ENCODE measurements at places on chromosomes 4 and X. TPM values are rescaled to one million over a fixed set of nuclear protein-coding genes. Genes with fewer than 3 reads are reported as not detected.

DNA sequence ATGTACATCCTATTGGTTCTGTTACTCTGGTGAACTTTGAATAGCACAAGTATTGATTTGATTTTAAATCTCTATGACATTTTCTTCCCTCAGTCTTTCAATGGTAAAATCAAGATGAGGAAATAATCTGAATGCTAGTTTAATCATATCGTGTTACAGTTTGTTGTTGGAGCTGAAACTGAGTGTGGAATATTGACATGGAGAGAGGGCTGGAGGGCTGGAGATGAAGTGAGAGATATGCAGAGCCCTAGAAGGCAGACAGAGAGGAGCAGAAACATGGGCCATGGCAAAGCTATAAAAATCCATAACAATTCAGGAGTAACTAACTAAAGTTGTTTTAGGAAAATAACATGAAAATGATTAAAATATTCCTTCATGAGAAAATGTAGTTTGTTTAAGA, 141.1 kb downstream of the BANK1 start:
- no peaks in the 10 kb centered on the region for H3K36me3 ChIP-seq
- H3K27ac ChIP-seq, result no peak overlapping the region
- no peaks in the 10 kb centered on the region for H3K4me1 ChIP-seq
- H3K4me3 ChIP-seq, result no peak overlapping the region

- H3K36me3 ChIP-seq, result no peaks in the 10 kb centered on the region
- H3K4me1 ChIP-seq, result no peaks in the 10 kb centered on the region
- DNase-seq, result no peak
- H3K27me3 ChIP-seq, result no peaks in the 10 kb centered on the region
Measured at GRCh38 chrX:110569506-110569905, 210.9 kb downstream of the RTL9 start.

- no peaks in the 10 kb centered on the region for H3K27me3 ChIP-seq
- H3K27ac ChIP-seq, result no peak overlapping the region
- H3K4me3 ChIP-seq, result no peak overlapping the region
Measured at GRCh38 chr4:53818104-53818503, 226.8 kb upstream of the LNX1 start.

GRCh38 chrX:118183606-118184005, 67.0 kb upstream of the KLHL13 start:
- no peak overlapping the region for H3K27ac ChIP-seq
- DNase-seq, result no peak
- no peaks in the 10 kb centered on the region for H3K36me3 ChIP-seq
- H3K27me3 ChIP-seq, result no peaks in the 10 kb centered on the region

Gene HSFX2
- not detected for polyA plus RNA-seq

Gene MUC7
- polyA plus RNA-seq, result not detected

DNA sequence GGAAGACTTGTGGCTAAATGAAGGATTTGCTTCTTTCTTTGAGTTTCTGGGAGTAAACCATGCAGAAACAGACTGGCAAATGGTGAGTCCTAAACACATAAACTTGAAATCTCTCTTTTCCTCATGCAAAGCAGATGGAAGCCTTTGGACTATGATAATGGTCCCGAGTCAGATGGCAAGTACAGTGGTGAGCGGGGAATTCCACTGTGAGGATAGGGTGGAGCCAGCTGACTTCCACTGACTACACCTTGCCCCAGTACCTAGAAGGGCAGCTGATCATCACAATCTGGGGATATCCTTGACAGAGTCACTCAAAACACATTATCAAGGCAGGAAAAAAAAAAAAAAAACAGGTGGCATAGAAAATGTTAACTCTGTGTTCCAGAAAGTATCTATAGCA, 34.3 kb downstream of the ENPEP start:
- H3K27ac ChIP-seq, result no peak overlapping the region
- no peaks in the 10 kb centered on the region for H3K36me3 ChIP-seq
- H3K4me1 ChIP-seq, result no peaks in the 10 kb centered on the region
- H3K4me3 ChIP-seq, result no peak overlapping the region
- no peak for DNase-seq

- no peaks in the 10 kb centered on the region for H3K36me3 ChIP-seq
- no peak overlapping the region for H3K4me3 ChIP-seq
- peaks cover 98% of the 10 kb centered on the region for H3K4me1 ChIP-seq
- H3K27me3 ChIP-seq, result no peaks in the 10 kb centered on the region
Measured at GRCh38 chr4:185722029-185722316, 90.0 kb downstream of the SORBS2 start.

Gene PGRMC1
- 88.0 TPM for polyA plus RNA-seq

DNA sequence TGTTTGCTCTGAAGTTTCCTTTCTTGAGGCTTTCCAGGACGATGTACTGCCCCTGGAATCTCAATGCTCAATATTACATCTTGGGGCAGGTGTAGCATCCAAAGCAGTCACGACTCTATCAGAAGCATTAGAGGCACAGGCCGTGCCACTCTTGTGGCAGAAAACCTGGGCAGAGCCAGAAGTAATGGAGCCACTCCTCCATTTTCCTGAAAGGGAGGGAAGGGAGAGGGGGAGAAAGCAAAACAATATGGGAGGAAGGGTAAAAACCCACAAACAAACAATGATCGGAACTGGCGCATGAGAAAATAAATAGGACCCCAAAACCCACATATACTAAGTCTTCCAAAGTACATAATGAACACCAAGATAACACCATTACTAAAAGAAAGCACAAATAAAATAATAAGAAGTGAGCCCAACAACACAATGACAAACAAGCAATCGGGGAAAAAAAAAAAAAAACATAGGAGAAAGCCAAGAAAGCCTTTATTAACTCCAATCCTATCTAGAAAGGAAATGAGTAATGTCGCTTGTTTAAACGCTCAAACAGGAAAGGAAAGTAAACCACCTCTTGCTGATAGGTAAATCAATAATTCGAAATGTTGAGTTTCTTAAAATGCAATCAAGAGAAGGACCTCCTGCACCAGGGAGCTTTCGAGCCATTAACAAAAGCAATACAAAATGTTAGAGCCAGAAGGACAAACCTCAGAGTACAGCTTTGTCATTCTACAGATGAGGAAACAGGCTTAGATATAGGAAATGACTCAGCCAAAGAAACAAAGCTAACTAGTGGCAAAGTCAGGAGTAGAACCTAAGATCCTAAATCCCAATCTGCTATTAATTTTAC, 117.4 kb downstream of the ATRX start:
- no peak overlapping the region for H3K4me3 ChIP-seq
- H3K4me1 ChIP-seq, result no peaks in the 10 kb centered on the region
- H3K27me3 ChIP-seq, result no peaks in the 10 kb centered on the region
- no peak overlapping the region for H3K27ac ChIP-seq
- peaks cover 2% of the 10 kb centered on the region for H3K36me3 ChIP-seq

GRCh38 chr4:384311-385010, 46.8 kb downstream of the ZNF141 start:
- no peaks in the 10 kb centered on the region for H3K36me3 ChIP-seq
- no peaks in the 10 kb centered on the region for H3K4me1 ChIP-seq
- no peak overlapping the region for H3K4me3 ChIP-seq
- H3K27ac ChIP-seq, result no peak overlapping the region
- no peaks in the 10 kb centered on the region for H3K27me3 ChIP-seq

Gene FATE1
- 0.06 TPM for polyA plus RNA-seq

Gene TCEAL3
- 17.7 TPM for polyA plus RNA-seq

Gene SPIN2B
- 12.0 TPM for polyA plus RNA-seq
